Left colon (tissue), 2 donors: ENCODE measurements at places on chromosomes 2 and 18. TPM values are rescaled to one million over a fixed set of nuclear protein-coding genes. Genes with fewer than 3 reads are reported as not detected.

DNA sequence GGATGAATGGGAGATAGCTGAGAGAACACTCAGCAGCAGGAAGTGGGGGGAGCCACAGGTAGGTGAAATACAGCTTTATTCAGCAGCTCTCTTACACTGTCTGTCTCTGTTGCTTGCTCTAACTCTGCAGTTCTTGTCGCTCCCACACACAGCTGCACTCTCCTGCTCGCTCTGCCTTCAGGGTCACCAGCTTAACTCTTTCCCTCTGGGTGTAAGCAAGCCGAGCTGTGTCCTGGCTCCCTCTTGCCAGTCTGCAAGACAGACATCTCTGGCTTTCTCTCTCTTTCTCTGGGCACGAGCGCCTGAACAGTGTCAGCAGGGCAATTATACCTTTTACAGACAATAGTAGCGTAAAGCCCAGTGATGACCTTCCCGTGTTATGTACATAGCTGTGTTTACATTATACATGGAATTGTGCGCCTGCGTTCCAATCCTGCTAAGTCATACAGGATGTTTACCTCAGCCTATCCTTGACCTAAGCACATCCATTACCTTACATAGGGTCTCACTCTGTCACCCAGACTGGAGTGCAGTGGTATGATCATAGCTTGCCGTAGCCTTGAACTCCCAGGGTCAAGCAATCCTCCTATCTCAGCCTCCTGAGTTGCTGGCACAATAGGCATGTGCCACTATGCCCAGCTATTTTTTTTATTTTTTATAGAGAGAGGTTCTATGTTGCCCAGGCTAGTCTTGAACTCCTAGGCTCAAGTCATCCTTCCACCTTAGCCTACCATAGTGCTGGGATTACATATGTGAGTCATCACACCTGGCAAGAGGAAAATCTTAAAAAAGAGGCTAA is 57.8 kb upstream of the CHN1 start:
- DNase-seq, result no peak

DNA sequence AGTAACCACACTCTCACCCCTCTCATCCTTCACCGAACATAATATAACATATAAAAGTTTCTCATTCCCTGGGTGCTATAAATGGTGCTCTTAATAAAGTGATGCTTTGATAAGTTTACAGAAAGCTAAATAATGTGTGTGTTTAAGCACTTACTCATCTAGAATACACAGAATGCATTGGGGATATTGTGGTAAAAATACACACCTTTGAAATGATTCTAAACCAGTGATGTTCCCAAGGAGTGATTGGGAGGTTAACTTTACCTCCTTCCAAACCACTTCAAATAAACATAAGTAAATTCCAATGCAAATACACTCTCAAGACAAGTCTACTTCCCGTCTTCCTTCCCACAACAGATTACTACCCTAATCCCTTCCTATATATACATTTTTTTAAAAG is 85.3 kb upstream of the TWSG1 start:
- no peak for DNase-seq

DNA sequence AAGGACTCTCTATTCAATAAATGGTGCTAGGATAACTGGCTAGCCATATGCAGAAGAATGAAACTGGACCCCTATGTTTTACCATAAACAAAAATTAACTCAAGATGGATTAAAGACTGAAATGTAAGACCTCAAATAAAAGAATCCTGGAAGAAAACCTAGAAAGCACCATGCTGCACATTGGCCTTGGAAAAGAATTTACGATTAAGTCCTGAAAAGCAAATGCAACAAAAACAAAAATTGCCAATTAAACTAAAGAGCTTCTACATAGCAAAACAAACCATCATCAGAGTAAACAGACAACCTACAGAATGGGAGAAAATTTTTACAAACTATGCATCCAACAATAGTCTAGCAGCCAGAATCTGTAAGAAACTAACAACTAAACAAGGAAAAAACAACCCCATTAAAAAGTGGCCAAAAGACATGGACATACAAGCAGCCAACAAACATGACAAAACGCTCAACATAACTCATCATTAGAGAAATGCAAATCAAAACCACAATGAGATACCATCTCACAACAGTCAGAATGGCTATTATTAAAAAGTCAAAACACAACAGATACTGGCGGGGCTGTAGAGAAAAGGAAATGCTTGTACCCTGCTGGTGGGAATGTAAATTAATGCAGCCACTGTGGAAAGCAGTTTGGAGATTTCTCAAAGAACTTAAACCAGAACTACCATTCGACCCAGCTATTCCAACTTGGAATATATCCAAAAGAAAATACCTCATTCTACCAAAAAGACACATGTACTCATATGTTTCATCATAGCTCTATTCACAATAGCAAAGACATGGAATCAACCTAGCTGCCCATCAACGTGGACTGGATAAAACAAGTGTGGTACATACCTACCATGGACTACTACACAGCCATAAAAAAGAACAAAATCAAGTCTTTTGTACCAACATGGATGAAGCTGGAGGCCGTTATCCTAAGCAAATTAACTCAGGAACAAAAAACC is 30.6 kb downstream of the SEPTIN10 start:
- DNase-seq, result no peak

- no peak for DNase-seq
Measured at GRCh38 chr18:35038881-35039491, 2.2 kb upstream of the MAPRE2 start.

- no peak for DNase-seq
Measured at GRCh38 chr2:14263053-14263452, 369.5 kb upstream of the LRATD1 start.

Gene IL1B
- 7.3 TPM for total RNA-seq

Gene NT5DC4
- not detected for total RNA-seq
